Stimulated activated CD4-positive, alpha-beta T cell treated with anti-CD3 and anti-CD28 coated beads, Interleukin-1b, Interleukin-23, amount 100 ng/mL, for 1 hour (primary cell): ENCODE measurements at places on chromosomes 4 and X.

DNA sequence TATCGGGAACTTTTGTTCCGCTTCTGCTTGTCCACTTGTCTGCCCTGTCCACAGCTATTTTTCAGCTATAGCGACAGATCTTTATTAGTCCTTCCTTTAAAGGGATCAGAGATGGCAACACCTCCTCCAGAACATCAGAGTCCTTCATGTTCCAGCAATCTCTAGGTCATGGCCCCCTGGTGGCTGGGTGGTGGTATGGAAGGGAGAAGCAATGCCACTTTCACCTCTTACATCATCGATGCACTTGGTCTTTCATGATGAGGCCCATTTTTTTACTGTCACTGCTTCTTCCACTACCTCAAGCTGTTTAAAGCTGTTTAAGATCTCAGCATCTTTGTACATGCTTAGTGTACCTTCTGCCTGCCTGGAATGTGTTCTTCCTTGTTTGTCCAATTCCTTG lies 106.7 kb downstream of the ARHGAP6 start:
- peak; percentile 25 for DNase-seq

GRCh38 chr4:152961773-152962115 lies 25.6 kb downstream of the FHDC1 start:
- DNase-seq: no peak

GRCh38 chr4:56512166-56512565 lies 6.6 kb downstream of the ARL9 start:
- DNase-seq: no peak

- no peak for DNase-seq
Measured at GRCh38 chrX:133171962-133172708, 46.0 kb downstream of the TFDP3 start.

DNA sequence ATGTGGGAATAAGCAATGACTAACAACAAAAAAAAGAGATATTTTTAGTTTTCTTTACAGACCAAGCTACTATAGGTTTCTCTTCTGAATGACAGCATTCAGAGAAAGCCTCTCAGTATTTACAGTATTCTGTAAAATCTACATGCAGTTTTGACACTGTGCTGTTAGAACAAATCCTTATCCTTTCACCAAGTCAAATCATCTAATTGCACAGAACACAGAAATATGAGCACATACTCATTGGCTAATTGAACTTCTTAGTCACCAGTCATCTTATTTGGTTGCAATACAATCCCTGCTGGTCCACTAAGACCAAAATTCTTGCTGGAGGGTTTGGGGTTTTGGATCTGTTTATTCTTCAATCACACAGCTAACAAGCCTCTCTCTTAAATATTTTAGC lies 5.7 kb downstream of the ACOT9 start:
- no peak for DNase-seq

GRCh38 chrX:71301195-71301924 lies at the start of gene ITGB1BP2:
Gene ITGB1BP2 (plus strand): TSS chrX:71301750. CDS start chrX:71301807, 57 bp downstream.
- DNase-seq: no peak

DNA sequence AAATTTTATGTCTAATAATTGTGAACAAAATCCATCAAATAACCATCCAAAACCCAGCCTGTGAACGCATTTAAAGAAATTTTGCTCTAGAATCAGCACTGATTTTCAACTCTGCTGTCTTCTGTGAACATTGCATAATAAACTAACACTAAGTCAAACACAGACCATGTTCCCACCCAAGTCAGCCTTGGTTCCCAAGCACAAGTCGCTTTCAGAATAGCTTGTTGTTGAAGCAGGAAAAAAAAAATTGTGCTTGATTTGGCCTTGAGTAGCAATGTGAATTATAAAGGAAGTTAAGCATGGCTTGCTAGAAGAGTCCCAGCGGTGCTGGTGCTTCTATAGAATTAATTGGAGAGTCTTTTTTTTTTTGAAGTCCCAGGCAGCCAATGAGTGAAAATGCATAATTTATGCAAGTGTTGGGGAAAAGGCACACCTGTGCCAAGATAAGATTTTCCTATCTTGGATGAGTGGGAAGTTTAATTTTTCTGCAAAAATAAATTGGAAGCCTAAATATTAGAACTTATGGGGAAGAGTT lies 42.1 kb downstream of the HHIP start:
- no peak for DNase-seq

GRCh38 chr4:83862471-83862870 lies 326.6 kb downstream of the GPAT3 start:
- no peak for DNase-seq

DNA sequence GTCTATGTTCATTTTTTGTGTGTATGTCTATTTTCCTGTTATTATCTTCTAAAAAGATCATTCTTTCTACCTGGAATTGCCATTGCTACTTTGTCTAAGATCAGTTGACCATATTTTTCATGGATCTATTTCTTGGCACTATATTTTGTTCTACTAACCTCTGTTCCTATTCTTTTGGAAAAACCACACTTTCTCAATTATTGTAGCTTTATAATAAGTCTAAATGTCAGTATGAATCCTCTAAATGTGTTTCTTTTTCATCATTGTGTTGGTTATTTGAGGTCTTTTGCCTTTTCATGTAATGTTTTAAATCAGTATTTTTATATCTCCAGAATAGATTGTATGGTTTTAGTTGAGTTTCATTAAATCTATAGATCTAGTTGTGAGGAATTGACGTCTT lies 798.3 kb downstream of the FAT4 start:
- DNase-seq: no peak

GRCh38 chrX:66914080-66914479 lies 275.2 kb upstream of the EDA2R start:
- no peak for DNase-seq

GRCh38 chr4:113472864-113473263 lies 288.7 kb downstream of the CAMK2D start:
- DNase-seq: no peak

GRCh38 chr4:135316266-135316779 lies 1114.7 kb upstream of the PABPC4L start:
- DNase-seq: no peak

DNA sequence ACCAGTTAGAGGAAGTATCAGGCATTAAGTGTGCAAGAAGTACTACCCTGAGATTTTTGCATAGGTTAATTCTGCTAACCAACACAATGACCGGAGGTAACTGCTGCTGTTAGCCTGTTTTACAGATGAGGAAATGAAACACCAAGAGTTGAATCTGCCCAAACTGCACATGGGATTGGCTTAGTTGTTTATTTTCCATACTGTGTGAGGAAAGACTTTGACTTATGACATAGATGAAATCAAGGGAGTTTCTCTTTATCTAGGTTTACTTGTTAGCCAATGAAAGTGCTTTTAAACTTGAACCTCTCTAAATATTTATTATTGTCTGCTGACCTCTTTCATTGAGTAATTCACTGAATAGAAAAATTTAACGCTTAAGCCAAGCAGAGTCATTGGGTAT lies 10.3 kb downstream of the GUCY1B1 start:
- DNase-seq: no peak
